Activated naive CD8-positive, alpha-beta T cell treated with anti-CD3 and anti-CD28 coated beads for 36 hours (primary cell): ENCODE measurements at places on chromosomes 13 and 19. TPM values are rescaled to one million over a fixed set of nuclear protein-coding genes. Genes with fewer than 3 reads are reported as not detected.

- no peaks in the 10 kb centered on the region for H3K36me3 ChIP-seq
- H3K4me3 ChIP-seq: no peak overlapping the region
- H3K27ac ChIP-seq: no peak overlapping the region
- peaks cover 7% of the 10 kb centered on the region for H3K4me1 ChIP-seq
- H3K27me3 ChIP-seq: peaks cover 34% of the 10 kb centered on the region
- no peak for DNase-seq
Measured at GRCh38 chr13:50141375-50141975, 126.2 kb downstream of the KCNRG start.

DNA sequence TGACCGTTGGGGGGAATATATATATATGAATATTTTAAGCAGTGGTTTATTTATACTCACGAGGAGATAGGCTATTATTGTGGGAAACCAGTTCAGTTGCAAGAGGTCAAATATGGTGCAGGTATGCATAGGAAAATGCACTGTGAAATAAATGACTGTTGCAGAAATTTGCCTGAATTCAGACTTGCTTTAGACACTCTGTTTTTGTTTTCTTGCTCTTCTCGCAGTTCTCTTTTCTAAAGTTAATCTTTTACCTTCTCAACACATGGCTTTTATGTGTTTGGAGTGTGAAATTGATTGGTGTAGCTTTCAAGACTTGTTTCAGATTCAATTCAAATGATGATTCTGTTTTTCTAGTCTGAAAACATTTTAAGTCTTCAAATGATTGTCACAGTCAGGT, 109.7 kb downstream of the LRCH1 start:
- no peak overlapping the region for H3K27ac ChIP-seq
- H3K27me3 ChIP-seq: no peaks in the 10 kb centered on the region
- DNase-seq: no peak
- peaks cover 42% of the 10 kb centered on the region for H3K4me1 ChIP-seq
- H3K36me3 ChIP-seq: peaks cover 12% of the 10 kb centered on the region

DNA sequence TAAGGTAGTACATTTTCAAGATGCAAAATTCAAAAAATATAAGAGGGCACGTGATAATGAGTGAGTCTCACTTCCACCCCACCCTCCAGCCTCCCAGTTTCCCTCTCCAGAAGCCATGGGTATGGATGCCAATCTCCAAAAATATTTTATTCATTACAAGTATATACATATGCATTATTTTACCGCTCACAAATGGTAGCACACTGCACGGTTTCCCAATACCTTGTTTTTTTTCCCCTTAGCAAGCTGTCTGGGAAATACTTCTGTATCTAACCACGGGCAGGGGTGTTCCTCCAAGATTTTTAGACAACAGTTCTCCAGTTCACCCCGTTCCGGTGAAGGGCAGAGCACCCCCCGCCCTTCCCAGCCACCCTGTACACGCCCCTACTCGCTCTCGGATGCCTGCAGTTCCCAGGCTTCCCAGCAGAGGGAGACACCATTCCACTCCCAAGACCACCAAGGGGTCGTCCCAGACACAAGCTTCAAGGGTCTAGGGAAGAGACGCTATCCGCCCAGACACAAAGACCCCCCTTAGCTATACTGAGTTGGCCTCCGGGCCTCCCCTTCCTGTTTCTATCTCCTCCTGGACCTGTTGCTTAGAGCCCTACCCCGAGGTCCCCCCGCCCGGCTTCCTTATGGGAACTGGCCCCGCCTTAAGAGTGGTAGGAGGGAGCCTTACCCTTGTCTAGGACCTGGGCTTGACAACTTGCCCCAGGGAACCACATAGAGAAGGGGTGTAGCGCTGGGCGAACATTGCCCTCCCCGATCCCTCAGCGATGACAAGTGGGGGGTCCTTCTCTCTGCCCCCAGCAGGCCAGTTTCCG, 1.1 kb upstream of the FXYD3 start:
- H3K36me3 ChIP-seq: no peaks in the 10 kb centered on the region
- peaks cover 5% of the 10 kb centered on the region for H3K4me1 ChIP-seq
- H3K4me3 ChIP-seq: no peak overlapping the region
- H3K27me3 ChIP-seq: no peaks in the 10 kb centered on the region
- H3K27ac ChIP-seq: peak overlapping the region; percentile 42
- peak; percentile 70 for DNase-seq

DNA sequence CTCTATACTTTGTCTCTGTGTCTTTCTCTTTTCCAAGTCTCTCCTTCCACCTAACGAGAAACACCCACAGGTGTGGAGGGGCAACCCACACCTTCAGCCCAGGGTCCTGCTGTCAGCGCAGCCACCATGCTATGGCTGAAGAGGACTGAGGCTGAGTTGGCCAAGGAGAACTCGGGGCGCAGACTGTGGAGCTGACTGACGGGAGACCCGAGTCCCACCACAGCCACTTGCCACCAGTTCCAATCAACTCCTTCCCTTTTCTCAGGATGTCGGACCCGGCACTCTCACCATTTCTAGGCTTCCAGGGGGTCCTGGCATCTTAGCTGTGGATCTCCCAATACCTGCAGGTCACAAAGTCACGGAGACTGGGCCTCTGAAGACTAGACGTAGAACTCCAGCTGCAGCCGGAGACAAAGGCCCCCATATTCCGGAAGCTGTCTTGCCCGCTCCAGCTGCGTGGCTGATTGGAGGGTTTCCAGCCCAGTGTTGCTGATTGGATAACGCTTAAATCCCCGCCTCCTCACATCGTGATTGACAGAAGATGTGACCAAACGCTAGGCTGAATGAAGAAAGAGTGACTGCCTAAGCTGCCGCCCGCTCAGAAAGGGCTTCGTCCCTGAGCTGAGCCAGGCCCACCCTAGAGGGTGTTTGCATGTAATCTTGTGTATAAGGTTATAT, 63.6 kb downstream of the ZNF429 start:
- no peaks in the 10 kb centered on the region for H3K27me3 ChIP-seq
- peak overlapping the region; percentile 90 for H3K27ac ChIP-seq
- peaks cover 16% of the 10 kb centered on the region for H3K4me1 ChIP-seq
- peaks cover 28% of the 10 kb centered on the region for H3K36me3 ChIP-seq

DNA sequence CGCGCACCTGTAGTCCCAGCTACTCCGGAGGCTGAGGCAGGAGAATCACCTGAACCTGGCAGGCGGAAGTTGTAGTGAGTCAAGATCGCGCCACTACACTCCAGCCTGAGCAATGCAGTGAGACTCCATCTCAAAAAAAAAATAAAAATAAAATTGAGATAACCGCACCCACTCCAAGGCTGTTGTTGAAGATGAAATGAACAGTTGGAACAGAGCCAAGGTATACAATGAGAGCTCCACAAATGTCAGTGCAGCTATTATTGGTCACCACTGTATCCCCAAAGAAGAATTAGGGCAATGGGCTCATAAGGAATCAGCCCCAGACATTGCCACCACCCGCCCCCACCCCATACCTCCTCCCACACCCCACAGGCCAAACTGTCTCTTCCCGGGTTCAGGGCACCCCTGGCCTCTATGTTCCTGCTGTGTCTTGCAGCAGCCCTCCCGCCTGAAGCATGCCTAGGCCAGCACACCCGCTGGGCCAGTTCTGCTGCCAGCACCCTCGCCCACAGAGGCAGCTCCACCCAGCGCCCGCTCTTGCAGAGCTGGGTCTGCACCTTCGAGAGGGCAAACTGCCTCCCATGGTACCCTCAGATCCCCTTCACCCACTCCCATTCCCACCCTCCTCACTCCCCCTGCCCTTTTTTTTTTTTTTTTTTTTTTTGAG, 3.5 kb upstream of the S1PR5 start:
- H3K4me3 ChIP-seq: no peak overlapping the region
- no peak overlapping the region for H3K27ac ChIP-seq
- no peak for DNase-seq
- peaks cover 18% of the 10 kb centered on the region for H3K4me1 ChIP-seq
- H3K36me3 ChIP-seq: no peaks in the 10 kb centered on the region

The TSPAN16 gene
- not detected for total RNA-seq

GRCh38 chr13:110341445-110342244, 34.6 kb downstream of the COL4A2 start:
- peak overlapping the region; percentile 67 for H3K27ac ChIP-seq
- peaks cover 27% of the 10 kb centered on the region for H3K27me3 ChIP-seq
- no peak for DNase-seq
- H3K4me3 ChIP-seq: no peak overlapping the region
- H3K36me3 ChIP-seq: peaks cover 1% of the 10 kb centered on the region
- peaks cover 26% of the 10 kb centered on the region for H3K4me1 ChIP-seq

- H3K4me3 ChIP-seq: no peak overlapping the region
- H3K36me3 ChIP-seq: peaks cover 17% of the 10 kb centered on the region
- H3K27me3 ChIP-seq: peaks cover 41% of the 10 kb centered on the region
- H3K4me1 ChIP-seq: peaks cover 20% of the 10 kb centered on the region
- no peak overlapping the region for H3K27ac ChIP-seq
Measured at GRCh38 chr19:1445932-1446712, 3.8 kb upstream of the APC2 start.

GRCh38 chr19:16903347-16903746, 14.5 kb downstream of the F2RL3 start:
- no peak for DNase-seq
- H3K27me3 ChIP-seq: peaks cover 11% of the 10 kb centered on the region
- no peak overlapping the region for H3K27ac ChIP-seq
- H3K36me3 ChIP-seq: no peaks in the 10 kb centered on the region

- peaks cover 9% of the 10 kb centered on the region for H3K36me3 ChIP-seq
- H3K27ac ChIP-seq: no peak overlapping the region
- peaks cover 36% of the 10 kb centered on the region for H3K4me1 ChIP-seq
- peak overlapping the region; percentile 34 for H3K4me3 ChIP-seq
- peaks cover 86% of the 10 kb centered on the region for H3K27me3 ChIP-seq
- DNase-seq: no peak
Measured at GRCh38 chr13:35471706-35472322, 4.7 kb downstream of the MAB21L1 start.

DNA sequence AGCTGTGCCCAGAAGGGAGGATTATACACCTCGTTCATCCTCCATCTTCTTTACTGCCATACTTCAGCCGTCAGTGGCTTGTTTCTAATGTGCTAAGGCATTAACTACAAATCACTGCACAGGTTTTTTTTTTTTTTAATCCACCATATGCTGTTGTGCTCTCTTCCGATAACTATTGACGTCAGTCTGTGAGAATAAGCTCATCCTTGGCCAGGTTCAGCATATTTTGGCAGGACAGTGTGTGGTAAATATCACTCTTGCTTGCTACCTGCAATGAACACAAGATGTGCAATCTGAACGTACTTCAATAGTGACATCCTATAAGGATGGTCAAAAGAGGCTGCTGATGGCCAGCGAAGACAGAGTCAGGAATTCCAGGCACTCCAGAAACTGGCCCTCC, 2030.7 kb upstream of the PCDH20 start:
- H3K27ac ChIP-seq: no peak overlapping the region
- H3K4me3 ChIP-seq: no peak overlapping the region
- H3K36me3 ChIP-seq: no peaks in the 10 kb centered on the region

DNA sequence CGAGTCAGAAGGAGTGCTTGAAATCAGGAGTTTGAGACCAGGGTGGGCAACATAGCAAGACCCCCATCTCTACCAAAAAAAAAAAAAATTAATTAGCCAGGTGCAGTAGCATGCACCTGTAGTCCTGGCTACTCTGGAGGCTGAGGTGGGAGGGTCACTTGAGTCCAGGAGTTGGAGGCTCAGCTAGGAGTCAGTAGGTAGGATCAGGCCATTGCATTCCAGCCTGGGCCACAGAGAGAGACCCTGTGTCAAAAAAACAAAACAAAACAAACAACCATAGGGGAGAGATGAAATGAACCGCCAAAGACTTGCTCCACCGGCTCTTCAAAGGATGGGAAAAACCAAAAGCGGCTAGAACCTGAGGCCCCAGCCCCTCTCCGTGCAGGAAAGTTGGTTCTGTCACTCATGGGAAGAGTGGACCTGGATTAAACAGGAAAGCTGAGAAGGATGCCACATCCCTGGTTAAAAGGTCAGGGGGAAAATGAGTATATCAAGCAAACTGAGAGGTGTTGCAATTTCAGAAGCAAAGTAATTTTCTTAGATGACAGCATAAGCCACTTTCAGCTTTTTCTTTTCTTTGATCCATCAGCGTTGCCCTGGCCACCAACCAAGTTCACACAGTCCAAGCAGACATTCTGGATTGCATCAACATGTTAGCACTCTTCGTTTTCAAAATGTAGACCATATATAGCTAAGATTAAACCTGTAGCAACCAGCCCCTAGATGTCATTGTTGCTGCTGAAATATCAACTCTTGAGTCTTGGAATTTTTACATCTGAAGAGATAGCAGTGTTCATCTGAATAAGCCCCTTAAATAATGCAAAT, 8.9 kb upstream of the ZNF507 start:
- no peak overlapping the region for H3K4me3 ChIP-seq
- no peaks in the 10 kb centered on the region for H3K4me1 ChIP-seq
- DNase-seq: no peak

GRCh38 chr13:74023484-74023883, 110.7 kb downstream of the KLF12 start:
- H3K4me1 ChIP-seq: peaks cover 54% of the 10 kb centered on the region
- DNase-seq: no peak
- no peak overlapping the region for H3K27ac ChIP-seq
- peaks cover 37% of the 10 kb centered on the region for H3K36me3 ChIP-seq

The CD209 gene
- total RNA-seq: not detected
